SW480 (cell line): ENCODE measurements at places on chromosomes 6 and 20.

- no peak for DNase-seq
These were observed 217.7 kb upstream of the LRFN2 start for GRCh38 chr6:40804905-40805304.

- no peak for DNase-seq
These were observed 15.6 kb upstream of the TBCC start for GRCh38 chr6:42761287-42762067.

GRCh38 chr6:140620496-140620895, 1246.0 kb upstream of the CITED2 start:
- DNase-seq: no peak

GRCh38 chr20:51627586-51627985, 85.1 kb upstream of the NFATC2 start:
- no peak for DNase-seq

DNA sequence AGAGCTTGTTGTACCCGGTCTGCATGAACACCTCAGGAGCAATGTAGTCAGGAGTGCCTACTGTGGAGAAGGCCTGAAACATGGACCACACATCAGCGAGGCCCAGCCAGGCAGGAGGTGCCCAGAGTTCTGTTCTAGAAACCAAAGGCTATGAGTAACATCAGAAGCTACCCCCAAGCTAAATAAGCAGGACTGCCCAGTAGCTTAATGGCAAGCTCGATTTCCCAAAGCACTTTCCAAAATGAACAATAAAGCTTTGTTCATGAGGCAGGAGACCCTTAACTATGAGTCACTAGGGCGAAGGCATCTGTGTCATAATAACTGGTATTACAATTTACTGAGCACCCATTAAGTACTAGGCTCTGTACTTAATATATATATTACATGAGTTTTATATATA, 47.4 kb downstream of the STK38 start:
- DNase-seq: peak; percentile 28

- no peak for DNase-seq
These were observed 128.8 kb downstream of the SOBP start for GRCh38 chr6:107618672-107619071.

DNA sequence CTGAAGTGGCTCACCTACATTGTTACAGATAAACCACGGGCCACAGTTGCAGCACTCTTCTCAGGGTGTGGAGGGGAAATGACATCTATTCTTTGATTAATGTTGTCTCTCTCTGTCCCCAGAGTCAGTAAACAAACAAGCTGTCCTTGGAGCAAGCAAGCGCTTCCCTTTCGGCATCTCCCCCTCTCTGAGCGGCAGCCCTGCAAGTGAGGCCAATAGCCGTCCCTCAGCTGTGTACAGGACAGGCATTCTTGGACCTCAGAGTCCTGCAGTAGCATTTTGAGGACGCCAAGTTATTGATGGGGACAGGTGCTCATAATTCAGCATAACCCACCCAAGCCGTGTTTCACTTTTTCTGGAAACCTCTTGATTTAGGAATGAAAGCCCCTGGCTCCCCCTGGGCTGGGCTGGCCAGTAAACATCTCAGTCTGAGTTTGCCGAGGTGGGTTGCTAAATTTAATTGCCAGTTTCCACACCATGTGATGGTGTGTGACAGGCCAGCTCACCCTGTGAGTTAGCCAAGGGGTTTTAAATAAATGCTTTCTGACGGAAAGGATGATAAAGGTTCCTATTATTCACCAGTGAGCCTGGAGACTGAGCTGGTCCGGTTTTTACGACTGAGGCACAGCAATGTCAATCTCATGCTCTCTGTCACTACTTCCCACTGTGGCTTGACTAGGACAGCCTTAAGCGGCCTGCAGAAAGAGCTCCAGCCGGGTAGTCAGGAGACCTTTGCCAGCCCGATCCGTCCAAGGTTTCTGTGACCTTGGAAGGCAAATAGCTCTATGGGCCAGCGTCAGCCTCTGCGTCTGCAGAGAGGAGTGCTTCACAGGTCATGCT, 214.8 kb upstream of the RREB1 start:
- DNase-seq: no peak

- no peak for DNase-seq
These were observed 285.8 kb upstream of the SUPT3H start for GRCh38 chr6:45663251-45664221.

DNA sequence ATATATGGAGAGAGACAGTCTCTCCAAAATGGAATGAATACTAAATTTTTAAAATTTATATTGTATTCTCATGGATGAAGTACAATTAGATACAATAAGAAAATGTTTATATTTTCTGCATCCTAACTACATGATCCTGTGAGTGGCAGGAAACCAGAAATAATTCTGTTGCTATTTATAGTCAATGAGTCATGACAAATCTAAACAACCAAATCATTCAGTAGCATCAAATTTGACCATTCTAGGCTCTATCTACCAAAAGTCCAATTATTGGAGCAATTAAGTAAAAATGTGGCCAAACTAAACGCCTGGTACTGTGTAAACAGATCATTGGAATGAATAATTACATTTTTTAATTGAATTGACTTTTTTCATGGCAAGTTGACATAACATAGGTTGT, 959.8 kb downstream of the EPHA7 start:
- DNase-seq: no peak

DNA sequence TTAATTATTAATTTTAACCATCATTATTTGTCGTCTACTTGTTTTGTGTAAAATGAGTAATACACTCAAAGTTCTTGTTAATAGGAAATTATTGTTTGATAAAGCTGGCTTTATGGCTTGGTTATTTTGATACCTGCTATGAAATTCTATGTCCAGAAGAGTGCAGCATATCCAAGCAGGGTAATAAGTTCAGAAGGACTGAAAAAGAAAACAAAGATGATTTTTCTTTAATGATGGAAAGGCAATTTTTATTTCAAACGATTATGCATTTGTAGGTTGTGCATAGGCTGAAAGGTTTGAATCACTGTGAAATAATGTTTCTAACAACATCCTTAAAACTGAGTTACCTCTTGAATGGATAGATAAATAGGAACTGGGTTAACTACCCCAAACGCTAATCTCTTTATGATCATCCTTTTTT, 1.4 kb upstream of the MAN1A1 start:
- peak; percentile 41 for DNase-seq
